ENCODE measurements at places on chromosomes 1 and 21. TPM values are rescaled to one million over a fixed set of nuclear protein-coding genes. Genes with fewer than 3 reads are reported as not detected.
A peak's percentile ranks its signal among the peaks of the same experiment; 100 is the strongest.

DNA sequence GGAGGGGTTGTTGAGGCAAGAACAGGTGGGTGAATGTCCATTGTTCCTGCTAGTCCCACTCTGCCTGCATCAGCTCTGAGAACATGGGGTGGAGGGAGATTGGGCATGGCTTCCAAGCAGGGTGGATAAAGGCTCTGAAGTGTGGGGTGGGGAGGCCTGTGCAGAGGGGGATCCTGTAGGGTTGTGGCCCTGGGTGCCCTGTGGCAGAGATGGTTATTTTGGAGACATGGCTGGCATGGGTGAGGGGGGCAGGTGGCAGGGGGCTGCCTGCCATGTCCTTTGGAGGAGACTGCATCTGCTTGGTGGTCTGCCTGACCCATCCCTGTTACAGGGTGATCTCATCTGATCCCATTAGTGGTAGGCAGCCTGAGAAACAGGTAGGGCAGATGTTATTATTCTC lies 11.2 kb downstream of the MYOG start:
- H3K4me1 ChIP-seq, result peaks cover 17% of the 10 kb centered on the region
- H3K27me3 ChIP-seq, result peaks cover 53% of the 10 kb centered on the region
- H3K36me3 ChIP-seq, result no peaks in the 10 kb centered on the region
- no peak for DNase-seq
- H3K27ac ChIP-seq, result no peak overlapping the region

- H3K27ac ChIP-seq, result no peak overlapping the region
- no peak overlapping the region for H3K4me3 ChIP-seq
- H3K4me1 ChIP-seq, result no peaks in the 10 kb centered on the region
- no peak for DNase-seq
- H3K36me3 ChIP-seq, result peaks cover 28% of the 10 kb centered on the region
Measured at GRCh38 chr1:178477841-178478240, 18.9 kb downstream of the CLEC20A start.

DNA sequence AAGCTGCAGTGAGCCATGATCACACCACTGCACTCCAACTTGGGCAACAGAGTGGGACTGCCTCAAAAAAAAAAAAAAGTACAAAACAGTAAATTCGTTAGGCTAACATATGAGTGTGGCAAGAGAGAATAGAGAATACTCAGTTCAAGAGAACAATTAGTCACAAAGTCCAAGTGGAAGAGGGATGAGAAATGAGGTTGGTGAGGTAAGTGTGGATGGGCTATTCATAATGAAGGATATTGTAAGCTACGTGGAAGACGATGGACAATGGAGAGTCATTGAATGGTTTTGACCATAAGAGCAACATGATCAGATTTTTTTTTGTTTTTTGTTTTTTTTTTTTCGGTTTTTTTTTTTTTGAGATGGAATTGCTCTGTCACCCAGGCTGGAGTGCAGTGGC lies 34.8 kb downstream of the WDTC1 start:
- no peaks in the 10 kb centered on the region for H3K4me1 ChIP-seq
- no peaks in the 10 kb centered on the region for H3K27me3 ChIP-seq
- no peak overlapping the region for H3K27ac ChIP-seq
- H3K4me3 ChIP-seq, result no peak overlapping the region

GRCh38 chr1:91099746-91100621 lies 78.1 kb upstream of the ZNF644 start:
- no peaks in the 10 kb centered on the region for H3K4me1 ChIP-seq
- no peak overlapping the region for H3K27ac ChIP-seq

- DNase-seq, result no peak
- no peaks in the 10 kb centered on the region for H3K36me3 ChIP-seq
- no peaks in the 10 kb centered on the region for H3K4me1 ChIP-seq
- no peaks in the 10 kb centered on the region for H3K27me3 ChIP-seq
- no peak overlapping the region for H3K27ac ChIP-seq
- no peak overlapping the region for H3K4me3 ChIP-seq
Measured at GRCh38 chr1:7847599-7847998, 5.3 kb downstream of the UTS2 start.

DNA sequence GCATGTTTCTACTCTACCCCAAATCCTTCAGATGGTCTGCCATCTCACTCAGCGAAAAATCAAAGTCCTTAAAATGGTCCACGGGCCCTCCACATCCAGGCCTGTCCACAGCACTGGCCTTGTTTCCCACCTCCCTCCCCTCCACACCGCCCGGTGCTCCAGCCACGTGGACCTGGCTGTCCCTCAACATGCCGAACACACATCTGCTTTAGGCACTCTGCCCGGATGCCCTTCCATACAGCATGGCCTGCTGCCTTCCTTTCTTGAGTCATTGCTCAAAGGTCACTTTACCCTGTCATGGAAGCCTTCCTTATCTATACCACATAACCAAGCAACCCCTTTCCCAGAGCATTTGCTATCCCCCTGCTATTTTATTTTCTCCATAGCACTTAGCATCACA lies 143.0 kb downstream of the DNM3 start:
- H3K4me1 ChIP-seq, result no peaks in the 10 kb centered on the region
- no peaks in the 10 kb centered on the region for H3K27me3 ChIP-seq
- no peak overlapping the region for H3K4me3 ChIP-seq
- H3K36me3 ChIP-seq, result no peaks in the 10 kb centered on the region
- DNase-seq, result peak; percentile 13

- peaks cover 17% of the 10 kb centered on the region for H3K27me3 ChIP-seq
- H3K4me1 ChIP-seq, result peaks cover 24% of the 10 kb centered on the region
- H3K36me3 ChIP-seq, result no peaks in the 10 kb centered on the region
- H3K27ac ChIP-seq, result peak overlapping the region; percentile 72
- H3K4me3 ChIP-seq, result no peak overlapping the region
Measured at GRCh38 chr1:39086386-39086785, 60.2 kb downstream of the NDUFS5 start.

- no peak overlapping the region for H3K4me3 ChIP-seq
- peaks cover 19% of the 10 kb centered on the region for H3K4me1 ChIP-seq
- H3K27me3 ChIP-seq, result no peaks in the 10 kb centered on the region
- no peaks in the 10 kb centered on the region for H3K36me3 ChIP-seq
Measured at GRCh38 chr21:34582506-34583150, 32.3 kb downstream of the RCAN1 start.

DNA sequence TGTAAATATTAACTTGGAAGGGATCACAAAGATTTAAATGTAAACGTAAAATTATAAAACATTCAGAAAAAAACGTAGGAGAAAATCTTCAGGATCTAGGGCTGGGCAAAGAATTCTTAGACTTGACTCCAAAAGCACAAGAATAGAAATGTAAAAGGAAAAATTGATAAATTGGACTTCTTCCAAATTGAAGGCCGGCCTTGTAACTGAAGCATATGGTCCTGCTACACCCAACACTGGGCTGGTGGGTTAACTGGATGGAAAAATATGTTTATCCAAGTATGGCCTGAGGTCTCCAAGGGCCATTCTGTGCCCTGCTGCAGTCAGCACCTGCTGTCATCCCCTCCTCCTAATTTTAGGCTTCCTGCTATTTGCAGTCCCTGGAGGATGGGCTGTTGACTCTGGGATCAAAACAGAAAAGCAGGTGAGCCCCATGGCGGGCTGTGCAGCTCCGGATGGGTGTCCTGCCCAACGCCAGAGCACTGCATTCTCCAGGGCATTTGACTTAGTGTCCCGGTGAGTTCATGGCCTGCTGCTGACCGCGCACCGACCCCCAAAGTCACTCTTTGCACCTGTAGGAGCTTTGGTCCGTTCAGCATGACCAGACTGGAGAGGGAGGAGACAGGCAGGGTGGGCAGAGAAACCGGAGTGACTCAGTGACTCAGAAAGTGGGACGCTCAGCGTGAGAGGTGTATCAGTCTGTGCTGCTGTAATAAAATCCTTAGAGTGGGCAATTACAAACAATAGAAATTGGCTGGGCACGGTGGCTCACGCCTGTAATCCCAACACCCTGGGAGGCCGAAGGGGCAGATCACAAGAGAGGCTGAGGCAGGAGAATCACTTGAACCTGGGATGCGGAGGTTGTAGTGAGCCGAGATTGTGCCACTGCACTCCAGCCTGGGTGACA lies 6.1 kb upstream of the AIRE start:
- H3K4me3 ChIP-seq, result no peak overlapping the region
- no peaks in the 10 kb centered on the region for H3K36me3 ChIP-seq
- DNase-seq, result no peak

GRCh38 chr1:39416609-39417008 lies 74.8 kb upstream of the BMP8A start:
- H3K4me3 ChIP-seq, result no peak overlapping the region
- H3K4me1 ChIP-seq, result peaks cover 94% of the 10 kb centered on the region

DNA sequence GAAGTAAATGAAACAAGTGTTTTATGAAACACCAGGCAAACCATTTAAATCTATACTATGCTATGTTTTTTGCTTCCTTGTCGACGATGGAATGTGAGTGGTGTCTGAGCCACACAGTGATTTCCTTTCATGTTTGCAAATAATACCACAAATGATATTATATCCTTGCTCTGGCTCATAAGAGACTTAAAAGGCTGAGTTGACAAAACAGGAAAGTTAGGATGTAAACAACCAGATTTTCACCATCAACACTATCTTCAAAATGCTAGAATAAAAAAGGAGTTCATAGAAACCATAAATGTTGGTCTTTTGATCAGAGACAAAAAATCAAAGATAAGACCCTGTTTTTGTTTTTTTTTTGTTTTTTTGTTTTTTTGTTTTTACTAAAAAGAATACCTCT lies 17.8 kb upstream of the MAGI3 start:
- DNase-seq, result no peak
- H3K27ac ChIP-seq, result no peak overlapping the region
- no peak overlapping the region for H3K4me3 ChIP-seq
- no peaks in the 10 kb centered on the region for H3K27me3 ChIP-seq
- no peaks in the 10 kb centered on the region for H3K36me3 ChIP-seq
- H3K4me1 ChIP-seq, result no peaks in the 10 kb centered on the region

DNA sequence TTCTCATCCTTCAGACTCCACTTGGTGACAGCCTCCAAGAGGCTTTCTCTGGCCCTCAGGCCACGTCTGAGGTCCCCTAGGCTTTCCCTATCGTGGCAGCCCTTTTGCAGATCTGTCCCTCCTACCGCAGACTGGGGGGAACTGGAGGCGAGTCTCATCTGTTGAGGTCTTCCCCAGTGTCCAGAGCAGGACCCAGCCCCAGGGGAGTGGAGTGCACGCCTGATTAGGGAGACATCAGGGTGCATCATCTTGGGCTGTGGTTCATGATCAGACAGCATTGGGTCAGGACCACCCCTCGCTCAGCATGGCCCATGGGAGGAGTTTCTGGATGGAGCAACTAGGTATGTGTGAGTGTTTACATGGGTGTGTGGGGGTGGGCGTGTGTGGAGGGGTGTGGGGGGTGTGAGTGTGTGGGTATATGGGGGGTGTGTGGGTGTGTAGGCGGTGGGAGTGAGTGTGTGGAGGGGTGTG lies 8.5 kb upstream of the MATN1 start:
- H3K36me3 ChIP-seq, result peaks cover 28% of the 10 kb centered on the region
- H3K4me3 ChIP-seq, result no peak overlapping the region
- no peaks in the 10 kb centered on the region for H3K27me3 ChIP-seq
- H3K4me1 ChIP-seq, result no peaks in the 10 kb centered on the region
- no peak for DNase-seq

- DNase-seq, result no peak
- H3K36me3 ChIP-seq, result no peaks in the 10 kb centered on the region
- no peak overlapping the region for H3K4me3 ChIP-seq
- peaks cover 9% of the 10 kb centered on the region for H3K4me1 ChIP-seq
Measured at GRCh38 chr1:28950449-28950848, 36.1 kb downstream of the EPB41 start.

DNA sequence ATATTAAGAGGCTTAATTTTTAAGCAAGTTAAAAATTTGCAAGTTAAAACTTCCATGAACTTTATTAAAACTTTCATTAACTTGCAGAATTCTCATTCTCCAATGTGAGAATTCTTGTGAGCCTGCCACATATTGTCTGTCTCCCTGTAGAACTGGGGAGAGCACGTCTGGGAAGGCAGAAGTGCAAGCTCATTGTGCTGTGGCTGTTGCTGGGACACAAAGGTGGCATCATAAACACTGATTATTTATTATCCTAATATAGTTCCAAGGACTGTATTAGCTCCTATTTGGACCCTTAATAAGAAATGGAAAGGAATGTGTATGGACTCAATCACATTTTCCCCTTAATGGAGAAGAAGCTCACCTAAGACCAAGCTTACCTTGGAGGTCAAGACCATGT lies 68.7 kb upstream of the MROH9 start:
- no peak overlapping the region for H3K4me3 ChIP-seq
- no peaks in the 10 kb centered on the region for H3K27me3 ChIP-seq
- DNase-seq, result no peak
- H3K36me3 ChIP-seq, result no peaks in the 10 kb centered on the region
- H3K27ac ChIP-seq, result no peak overlapping the region
- H3K4me1 ChIP-seq, result no peaks in the 10 kb centered on the region

The NID1 gene
- polyA plus RNA-seq, result 21.6 TPM

The ZNF593OS gene
- polyA plus RNA-seq, result not detected

The CD34 gene
- polyA plus RNA-seq, result 6.9 TPM

The SLAMF7 gene
- polyA plus RNA-seq, result 2.1 TPM
